Suprapubic skin (tissue), 4 donors: ENCODE measurements at places on chromosomes 7 and 10.

GRCh38 chr10:110959379-110960332, 40.3 kb downstream of the SHOC2 start:
- no peak for DNase-seq

GRCh38 chr10:13808556-13809391, 222.0 kb downstream of the PRPF18 start:
- DNase-seq = no peak

GRCh38 chr7:157432541-157432956, 95.7 kb downstream of the DNAJB6 start:
- no peak for DNase-seq

DNA sequence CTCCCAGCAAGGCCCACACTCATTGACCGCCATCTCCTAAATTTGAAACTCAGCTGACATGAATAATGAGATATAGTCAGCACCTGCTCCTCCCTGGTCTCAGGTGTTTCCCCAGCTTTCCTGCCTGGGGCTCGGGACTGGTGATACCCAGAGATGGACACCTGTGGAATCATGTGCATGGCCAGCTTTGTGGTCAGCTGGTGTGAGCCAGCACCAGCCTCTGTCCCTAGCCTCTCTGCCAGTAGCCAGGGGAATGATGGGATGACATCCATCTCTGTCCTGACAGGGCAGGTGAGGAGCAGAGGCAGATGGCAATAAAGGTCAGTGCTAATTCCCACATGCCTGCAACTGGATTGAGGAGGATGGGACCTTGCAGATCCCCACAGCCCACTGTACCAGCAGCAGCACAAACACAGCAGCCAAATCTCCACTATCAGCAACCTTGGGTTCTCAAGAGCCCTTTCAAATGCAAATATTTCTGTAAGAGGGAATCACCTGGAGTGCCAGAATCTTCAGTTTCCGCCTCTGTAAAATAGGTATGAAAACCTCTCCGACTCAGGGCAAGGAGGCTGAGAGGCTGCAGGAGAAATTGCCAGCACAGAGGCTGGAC, 329.2 kb upstream of the ZMIZ1 start:
- peak; percentile 29 for DNase-seq

- DNase-seq = no peak
Observed at GRCh38 chr10:3978761-3979160, 193.8 kb upstream of the KLF6 start.

DNA sequence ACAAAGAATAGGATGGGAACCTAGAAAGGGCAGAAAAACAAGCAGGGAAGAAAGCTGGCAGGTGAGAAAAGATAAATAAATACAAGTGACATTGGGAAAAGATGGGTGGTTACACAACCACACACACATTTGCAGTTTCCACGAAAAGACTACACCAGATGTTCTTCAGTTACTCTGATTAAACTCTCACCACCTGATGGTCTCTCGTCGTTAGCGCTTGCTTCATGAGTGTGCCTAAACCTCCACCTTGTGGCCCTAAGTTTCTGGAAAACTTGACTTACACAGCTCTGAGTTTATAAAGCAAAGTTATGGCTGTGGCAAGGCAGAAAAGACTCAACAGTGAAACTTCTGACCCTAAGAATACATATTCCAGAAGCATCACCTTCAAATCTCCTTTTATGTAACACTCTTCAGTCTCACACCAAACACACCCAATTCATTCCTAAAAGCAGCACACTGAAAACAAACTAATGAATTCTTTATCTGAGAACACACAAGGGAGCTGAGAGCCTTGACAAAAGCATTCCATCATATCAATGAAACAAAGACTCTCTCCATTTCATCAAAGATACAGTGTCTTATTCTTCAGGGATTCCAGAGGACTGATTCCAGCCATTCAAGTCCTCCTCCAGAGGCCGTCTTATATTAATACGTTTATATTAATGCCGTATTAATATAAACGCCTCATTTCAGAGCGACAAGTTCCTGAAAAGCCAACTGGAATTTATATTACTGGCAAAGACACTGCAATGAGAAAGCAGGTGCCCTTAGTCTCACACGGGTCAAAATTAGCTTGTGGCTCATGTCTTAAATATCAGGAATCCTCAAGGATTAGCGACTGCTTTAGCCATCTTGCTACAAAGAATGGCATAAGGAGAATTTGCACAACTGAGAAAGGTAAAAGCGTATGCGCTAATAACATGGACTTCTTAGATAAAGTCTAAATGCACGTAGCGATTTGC, 77.6 kb downstream of the RNF216 start:
- no peak for DNase-seq

DNA sequence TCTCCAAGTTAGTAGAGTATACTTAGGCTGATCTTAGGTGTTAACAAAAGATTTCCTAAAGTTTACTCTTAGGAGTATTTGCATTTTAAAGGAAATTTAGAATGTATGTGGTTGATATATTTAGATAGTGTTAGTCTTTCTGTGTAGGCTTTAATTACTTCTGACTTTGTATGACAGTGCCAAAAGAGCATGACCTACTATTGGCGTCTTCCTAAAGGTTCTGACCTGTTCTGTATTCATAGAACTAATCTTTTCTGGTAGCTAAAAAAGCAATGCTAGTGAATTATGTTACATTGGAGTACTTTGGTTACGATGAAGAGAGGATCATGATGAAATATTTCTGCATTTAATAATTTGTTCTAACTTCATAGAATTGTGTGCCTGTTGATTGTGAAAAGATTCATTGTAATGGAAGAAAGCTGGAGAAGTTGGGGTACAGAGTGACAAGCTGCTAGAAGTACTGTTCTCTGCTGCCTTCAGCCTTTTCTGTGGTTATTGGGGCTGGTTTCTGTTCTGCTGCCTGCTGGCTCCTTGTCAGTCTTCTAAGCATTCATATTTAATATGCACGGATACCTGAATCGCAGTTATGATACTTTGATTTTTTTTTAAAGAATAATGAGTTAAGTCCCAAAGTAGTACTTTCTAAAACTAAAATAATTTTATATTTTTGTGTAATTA, 13.2 kb downstream of the WAC start:
- DNase-seq = no peak

- DNase-seq = no peak
Observed at GRCh38 chr10:73119952-73120351, 9.7 kb downstream of the NUDT13 start.

GRCh38 chr7:72334066-72334465, 78.1 kb downstream of the CALN1 start:
- DNase-seq = no peak

DNA sequence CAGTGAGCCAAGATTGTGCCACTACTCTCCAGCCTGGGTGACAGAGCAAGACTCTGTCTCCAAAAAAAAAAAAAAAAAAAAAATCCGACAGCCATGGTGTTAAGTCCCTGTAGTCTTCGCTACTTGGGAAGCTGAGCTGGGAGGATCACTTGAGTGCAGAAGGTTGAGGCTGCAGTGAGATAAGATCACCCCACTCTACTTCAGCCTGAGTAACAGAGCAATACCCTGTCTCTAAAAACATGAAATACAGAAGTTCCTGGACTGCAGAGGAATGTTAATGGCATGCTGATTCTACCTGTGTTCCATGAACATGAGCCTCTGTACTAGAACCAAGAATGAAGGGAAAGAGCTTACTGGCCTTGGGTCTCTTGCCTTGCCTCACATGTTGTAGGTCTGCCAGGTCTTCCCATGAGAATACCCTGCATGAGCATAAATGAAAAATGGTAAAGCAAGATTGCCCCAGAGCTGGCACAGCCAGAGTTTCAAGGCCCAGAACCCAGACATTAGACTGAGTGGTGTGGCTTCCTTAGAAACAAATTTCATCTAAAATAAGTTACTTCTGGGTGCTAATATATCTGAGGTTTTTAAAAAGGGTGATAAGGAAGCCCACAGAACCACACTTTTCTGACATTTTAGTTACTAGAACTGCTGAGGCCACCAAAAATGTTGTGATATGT, 8.6 kb downstream of the YAE1 start:
- no peak for DNase-seq
